ENCODE measurements at places on chromosomes 1 and 21.

- DNase-seq = no peak
These were observed 1.5 kb downstream of the GCLM start for GRCh38 chr1:93907718-93908117.

DNA sequence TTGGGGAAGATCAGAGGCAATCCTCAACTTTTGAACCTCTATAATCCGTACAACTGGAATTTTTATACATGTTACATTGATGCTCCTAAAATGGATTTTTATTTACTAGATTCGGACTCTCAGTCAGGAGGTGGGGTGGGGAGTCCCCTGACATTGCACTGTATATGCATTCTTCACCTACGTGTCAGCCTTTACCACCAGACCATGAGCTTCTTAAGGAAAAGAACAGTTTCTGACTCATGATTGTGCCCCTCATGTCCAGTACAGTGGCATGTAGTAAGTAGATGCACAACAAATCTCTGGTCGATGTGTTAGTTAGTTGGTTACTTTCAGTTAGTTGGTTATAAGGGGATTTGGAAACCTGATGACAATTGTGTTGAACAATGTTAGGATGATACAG, 15.4 kb downstream of the LPAR3 start:
- no peak for DNase-seq

DNA sequence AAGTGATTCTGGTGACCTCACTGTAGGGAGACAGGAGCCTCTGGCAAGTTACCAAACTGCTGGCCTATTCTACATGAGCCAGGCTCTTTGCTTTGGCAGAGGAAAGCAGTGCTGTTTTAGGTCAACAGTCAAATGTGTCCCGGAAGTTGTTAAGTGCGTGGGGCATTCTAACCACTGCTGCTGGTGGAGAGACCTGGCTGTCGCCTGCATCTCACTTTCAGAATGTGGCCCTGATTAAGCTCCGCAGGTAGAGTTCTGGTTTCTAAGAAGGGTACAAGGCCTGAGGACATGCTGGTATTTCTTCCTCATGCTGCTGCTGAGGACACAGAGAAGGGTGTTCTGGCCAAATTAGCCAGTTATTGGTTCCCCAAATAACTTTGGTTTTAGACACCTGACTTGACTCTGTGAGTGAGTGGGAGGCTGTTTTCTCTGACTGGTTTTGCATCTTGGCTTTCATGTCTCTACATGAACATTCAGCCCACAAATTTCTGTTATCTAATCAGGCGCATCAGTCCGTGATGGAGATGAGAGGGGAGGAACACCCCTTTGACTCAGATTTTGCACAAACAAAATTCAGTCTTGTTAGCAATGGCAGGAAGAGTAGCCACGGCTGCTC, 120.8 kb downstream of the LMO4 start:
- DNase-seq = no peak

- no peak for DNase-seq
These were observed 1.9 kb downstream of the SLC30A10 start for GRCh38 chr1:219926363-219926998.

DNA sequence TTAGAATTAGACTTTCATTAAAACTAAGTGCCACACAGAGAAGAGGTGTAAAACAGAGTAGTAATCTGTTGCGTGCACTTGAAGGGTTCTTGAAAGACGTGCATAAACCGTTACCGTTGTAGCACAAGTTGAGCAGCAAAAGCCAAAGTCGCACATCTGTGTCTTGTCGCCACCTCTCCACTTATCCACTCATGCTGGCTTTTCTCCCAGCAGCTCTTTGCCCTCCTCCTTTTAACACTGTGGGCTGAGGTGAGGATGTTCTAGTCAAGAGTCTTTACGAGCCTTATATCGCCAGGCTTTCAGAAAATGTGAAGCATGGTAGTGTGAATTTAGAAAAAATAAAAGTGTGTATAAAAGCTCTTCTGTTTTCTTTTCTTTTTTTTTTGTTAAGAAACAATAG, 48.0 kb downstream of the NR5A2 start:
- no peak for DNase-seq

DNA sequence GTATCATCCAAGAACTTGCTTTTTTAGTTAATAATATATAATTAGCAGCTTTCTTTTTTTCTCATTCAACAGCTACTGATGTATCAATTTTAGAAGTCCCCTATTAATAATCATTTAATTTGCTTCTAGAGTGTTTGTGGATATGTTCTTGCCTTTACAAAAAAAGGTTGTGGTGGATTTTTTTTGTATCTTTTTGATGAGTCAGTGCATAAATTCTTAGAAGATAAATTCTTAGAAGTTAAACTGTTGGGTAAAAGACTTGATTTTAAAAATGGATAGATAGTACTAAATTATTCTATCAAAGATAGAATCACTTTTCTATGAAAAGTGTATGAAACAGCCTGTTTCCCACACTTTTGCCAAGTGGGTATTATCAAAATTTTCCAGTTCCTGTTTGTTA, 11.9 kb downstream of the FGGY start:
- DNase-seq = no peak

DNA sequence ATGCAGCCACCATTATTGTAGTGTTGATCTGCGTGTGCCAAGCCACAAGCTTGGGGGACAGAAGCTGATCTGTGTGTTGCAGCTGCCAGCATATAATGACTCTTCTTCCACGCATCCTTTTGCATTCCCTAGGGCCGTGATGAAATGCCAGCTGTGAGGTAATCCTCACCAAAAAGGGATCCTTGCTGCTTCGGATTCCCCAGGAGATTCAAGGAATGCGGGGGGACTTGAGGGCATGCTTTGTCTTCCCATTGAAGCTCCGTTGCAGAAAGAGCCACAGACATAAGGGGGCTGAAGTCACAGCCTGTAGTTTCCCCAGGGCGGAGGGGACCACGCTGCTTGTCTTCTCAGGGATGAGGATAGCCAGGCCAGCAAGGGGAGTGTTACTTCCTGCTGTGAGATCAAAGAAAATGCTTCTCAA, 281.6 kb upstream of the FMN2 start:
- no peak for DNase-seq

DNA sequence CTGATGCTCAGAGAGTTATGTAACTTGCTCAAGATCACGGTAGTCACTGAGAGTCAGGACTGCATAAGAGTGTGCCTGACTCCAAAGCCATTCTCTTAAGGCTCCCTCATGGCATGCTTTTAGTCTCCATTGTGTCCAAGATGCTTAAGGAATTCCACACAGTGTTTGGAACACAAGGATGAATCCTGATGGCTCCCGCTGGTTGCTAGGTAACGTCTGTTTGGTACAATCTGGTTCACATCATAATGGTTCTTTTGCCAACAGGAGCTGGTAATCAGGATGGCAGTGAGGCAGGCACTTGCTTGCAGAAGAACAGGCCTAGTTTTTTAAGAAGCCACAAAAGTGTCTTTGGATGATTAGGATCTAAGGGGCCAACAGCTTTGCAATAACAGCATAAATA, 436.5 kb upstream of the DAB1 start:
- no peak for DNase-seq

- no peak for DNase-seq
These were observed 3.1 kb upstream of the CDKN2C start for GRCh38 chr1:50966991-50967390.

- no peak for DNase-seq
These were observed 28.3 kb upstream of the TMEM51 start for GRCh38 chr1:15125101-15125745.

DNA sequence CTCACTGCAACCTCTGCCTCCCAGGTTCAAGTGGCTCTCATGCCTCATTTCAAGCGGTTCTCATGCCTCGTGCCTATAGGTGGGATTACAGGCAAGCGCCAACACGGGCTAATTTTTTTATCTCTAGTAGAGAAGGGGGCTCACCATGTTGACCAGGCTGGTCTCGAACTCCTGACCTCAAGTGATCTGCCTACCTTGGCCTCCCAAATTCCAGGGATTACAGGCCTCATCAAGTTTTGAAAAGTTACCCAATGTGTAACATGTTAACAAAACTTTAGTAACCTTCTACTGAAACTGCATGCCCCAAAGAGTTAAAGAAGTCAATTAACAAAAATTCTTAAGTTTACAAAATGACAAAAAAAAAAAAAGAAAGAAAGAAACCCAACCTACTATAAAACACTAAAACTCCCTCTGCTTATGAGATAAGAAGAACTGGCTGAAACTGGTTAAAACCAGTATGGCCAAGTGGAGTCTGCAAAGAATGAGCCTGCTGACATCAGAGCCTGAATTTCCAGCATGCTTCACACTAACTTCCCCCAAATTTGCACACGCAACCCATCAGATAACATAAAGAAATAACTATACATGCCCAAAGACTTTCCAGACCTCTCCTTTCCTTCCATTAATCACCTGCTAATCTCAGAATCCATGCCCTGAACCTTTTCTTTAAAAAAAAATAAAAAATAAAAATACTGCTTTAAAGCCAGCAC, 25.5 kb upstream of the PSMG1 start:
- no peak for DNase-seq
